ENCODE measurements at places on chromosomes 16 and 17.

DNA sequence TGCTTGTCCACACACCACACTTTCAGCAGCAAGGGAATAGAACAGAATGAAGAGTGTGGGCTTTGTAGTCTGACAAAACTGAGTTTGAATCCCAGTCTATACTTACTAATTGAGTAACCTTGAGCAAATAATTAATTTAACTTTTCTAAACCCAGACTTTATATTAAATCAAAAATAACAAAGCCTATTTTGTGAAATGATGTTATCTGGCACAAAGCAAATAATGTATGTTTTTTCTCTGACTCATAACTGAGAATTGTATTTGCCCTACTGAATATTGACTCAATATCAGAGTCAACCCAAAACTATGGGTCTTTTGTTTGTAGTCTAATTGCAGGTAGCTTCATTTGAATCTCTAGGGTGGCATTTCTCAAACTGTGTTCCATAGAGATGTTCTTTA lies 77.9 kb upstream of the TANC2 start:
- no peak for DNase-seq

DNA sequence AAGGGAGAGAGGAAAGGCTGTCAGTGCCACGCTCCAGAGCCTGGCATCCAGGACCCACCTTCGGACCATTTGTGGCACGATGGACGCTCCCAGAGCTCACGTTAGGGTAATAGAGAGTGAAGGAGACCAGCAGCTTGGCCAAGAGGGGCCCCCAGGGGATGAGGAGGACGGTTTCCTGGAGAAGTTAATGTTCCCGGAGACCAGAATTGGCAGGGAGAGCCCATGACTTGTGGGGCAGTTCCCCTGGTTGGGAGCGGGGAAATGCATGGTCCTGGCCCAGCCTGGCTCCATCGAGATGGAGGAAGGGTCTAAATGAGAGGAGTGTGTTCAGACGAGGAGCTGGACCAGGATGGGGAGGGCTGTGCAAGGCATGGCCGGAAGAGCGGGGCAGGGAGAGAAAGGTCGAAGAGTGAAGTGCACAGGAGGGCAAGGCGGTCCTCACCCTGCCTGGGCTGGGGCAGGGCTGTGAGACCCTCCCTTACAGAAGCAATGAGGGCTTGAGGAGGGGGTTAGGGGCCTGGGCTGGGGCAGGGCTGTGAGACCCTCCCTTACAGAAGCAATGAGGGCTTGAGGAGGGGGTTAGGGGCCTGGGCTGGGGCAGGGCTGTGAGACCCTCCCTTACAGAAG lies 2.9 kb upstream of the HIC1 start:
- DNase-seq = no peak

DNA sequence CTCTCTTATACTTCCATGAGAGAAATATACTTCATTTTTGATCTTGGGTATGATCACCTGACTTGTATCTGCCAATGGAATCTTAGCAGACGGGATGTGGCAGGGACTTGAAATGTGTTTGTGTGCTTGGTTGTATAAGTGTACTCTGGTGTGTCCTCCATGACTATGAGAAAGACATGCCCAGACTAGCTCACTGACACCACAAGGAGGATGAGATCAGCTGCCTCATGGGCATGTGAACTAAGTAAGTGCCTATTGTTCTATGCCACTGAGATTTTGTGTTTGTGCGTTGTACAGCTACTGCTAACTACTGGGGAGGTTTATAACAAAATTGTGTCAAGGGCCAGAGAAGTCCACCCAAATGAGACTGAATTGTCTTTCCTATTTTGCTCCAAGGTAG lies 402.2 kb upstream of the SALL1 start:
- no peak for DNase-seq

DNA sequence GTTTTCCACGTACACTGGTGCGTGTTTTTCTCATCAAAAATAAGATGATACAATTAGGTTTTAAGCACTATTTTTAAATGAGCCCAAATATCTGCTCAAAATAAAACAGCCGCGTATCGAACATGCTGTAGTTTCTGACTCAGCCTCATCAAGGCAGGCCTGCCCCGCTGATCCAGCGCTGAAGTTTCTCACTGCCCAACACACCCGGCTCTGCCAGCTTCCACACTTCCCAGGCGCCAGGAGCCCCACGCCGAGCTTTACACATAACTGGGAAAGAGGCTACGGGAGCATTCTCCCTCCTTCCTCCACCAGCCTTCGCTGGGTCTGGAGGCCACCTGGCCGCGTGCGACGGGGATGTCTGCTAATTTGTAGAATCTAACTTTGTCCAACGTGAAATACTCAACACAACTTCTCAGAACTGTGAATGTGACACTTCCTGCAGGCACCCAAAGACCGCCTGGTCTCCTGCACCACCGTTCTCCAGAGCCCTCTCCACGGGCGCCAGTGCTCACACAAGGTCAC lies 42.1 kb downstream of the MAP1LC3B start:
- no peak for DNase-seq

GRCh38 chr17:4565209-4566141 lies 5.1 kb upstream of the GGT6 start:
- DNase-seq = no peak
